ENCODE measurements at places on chromosomes 2 and 18.

- no peak for DNase-seq
These were observed 21.1 kb downstream of the CPS1 start for GRCh38 chr2:210577263-210578071.

- DNase-seq = no peak
These were observed 9.8 kb downstream of the TEKT4 start for GRCh38 chr2:94881070-94881469.

- no peak for DNase-seq
These were observed 1.0 kb upstream of the PRKD3 start for GRCh38 chr2:37325625-37326071.

- DNase-seq = no peak
These were observed 135.9 kb downstream of the NCK2 start for GRCh38 chr2:105880637-105881036.

DNA sequence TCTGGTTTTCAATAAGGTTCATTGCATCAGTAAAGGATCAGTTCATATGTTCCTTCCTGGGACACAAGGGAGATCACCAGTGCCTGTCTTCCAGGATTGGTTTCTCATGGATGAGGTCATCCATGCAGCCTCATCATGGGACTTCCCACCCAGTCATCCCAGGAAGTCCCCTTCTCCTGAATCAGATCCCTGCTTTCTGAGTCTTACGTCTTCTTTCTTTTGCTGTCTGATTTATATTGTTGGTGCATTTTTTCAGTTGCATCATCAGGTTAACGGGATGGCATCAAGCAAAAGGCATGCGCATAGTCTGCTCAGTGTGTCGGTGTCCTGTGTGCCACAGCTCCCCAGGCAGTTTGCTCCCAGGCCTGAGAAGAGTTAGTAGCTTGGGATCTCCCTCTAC lies 105.9 kb downstream of the SOX11 start:
- DNase-seq = no peak

DNA sequence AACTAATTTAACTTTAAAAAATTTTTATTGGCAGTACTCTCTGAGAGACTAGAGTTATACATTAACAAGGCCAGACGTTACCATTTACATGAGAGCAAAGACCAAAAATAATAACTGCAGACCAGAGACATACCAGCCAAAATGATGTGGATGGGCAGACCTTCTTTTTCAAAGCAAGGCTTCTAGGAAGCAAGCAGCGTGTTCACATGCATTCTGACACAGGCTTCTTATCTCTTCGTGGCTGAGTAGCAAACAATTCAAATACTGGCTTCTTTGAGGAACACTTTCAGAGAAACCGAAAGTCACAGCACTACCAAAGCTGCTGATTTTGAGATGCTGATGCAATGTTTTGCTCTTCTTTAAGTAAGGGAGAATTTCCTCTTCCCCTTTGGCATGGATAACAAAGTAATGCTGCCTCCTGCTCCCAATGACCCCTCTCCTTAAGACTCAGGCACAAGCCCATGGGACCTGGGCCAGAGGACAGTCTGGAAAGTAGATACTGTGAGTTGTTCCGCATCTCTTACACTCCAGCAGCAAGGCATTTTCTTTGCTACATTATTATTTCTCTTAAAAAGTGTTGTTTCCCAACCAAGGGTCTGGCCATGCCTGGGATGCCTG lies 181.9 kb downstream of the MREG start:
- no peak for DNase-seq

GRCh38 chr2:100606726-100607343 lies 44.0 kb downstream of the PDCL3 start:
- DNase-seq = no peak

GRCh38 chr18:49648811-49649210 lies 87.0 kb downstream of the LIPG start:
- DNase-seq = no peak
